M059J (cell line): ENCODE measurements at places on chromosomes 6 and 20. TPM values are rescaled to one million over a fixed set of nuclear protein-coding genes. Genes with fewer than 3 reads are reported as not detected.

Gene FUT9
- not detected in 2 replicates for total RNA-seq

- no peak for DNase-seq
Observed at GRCh38 chr6:105896052-105896820, 189.9 kb upstream of the PRDM1 start.

Gene TBX18
- not detected in 2 replicates for total RNA-seq

DNA sequence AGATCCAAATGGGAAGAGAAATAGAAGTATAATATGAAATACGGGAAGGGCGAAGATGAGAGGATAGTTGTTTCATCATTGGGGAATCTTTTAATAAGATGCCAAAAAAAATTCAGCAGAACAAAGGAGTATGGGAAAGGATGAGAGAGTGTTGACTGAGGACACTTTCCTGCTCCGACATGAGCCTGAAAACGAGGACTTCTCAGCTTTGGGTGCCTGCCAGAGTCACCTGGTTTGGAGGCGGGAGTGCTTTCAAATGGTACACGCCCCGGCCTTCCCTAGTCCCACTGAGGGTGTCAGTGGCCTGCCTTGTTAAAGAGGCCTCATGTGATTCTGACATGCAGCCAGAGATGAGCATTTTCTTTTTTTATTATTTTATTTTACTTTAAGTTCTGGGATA, 250.9 kb downstream of the ANKRD60 start:
- no peak for DNase-seq

Gene FRS3
- total RNA-seq, result 0.34 and 2.4 TPM in 2 replicates

- no peak for DNase-seq
Observed at GRCh38 chr6:167670938-167671338, 155.8 kb upstream of the AFDN start.

Gene CYP24A1
- 32.8 and 39.6 TPM in 2 replicates for total RNA-seq

DNA sequence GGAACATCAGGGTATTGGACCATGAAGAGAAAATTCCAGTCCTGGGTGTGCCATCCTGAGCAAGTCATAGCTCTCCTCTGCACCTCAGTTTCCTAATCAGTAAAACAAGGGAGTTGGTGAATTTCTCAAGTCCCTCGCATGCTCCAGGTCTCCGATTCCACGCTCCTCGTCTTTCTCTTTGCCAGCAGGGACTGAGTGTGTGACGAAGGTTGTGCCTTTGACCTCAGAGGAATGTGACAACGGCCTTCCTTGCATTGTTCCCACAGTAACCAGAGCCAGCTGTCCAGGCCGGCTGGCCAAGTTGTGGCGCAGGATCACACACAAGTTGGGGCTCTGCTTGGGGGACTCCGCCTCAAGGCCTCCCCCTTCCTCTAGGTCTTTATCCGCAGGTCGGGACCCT, 217.3 kb downstream of the ATXN1 start:
- no peak for DNase-seq

Gene LAMP5
- 0.12 and 0.54 TPM in 2 replicates for total RNA-seq

DNA sequence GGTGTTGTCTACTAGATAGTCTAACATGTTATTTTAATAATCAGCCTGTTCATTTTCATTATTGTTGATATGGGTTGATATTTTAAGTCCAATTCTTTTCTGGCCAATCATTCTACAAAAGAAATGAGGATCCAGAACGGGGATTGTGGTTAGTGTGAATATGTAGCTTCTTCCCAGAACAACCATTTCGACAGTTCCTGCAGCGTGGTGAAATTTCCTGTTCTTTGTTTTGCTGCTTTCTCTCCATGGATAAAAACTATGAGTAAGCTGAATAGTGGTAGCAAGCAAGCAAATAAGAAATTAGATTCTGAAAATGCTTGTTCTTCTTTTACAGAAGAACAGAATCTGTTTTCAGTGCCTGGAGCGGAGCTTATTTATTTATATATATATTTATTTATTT, 65.5 kb upstream of the F13A1 start:
- DNase-seq, result no peak
